Stimulated activated CD8-positive, alpha-beta memory T cell treated with anti-CD3 and anti-CD28 coated beads, Interleukin-12 subunit alpha, Interleukin-12 subunit beta, amount 100 ng/mL, for 4 hours (primary cell): ENCODE measurements at places on chromosomes 5 and 9.

DNA sequence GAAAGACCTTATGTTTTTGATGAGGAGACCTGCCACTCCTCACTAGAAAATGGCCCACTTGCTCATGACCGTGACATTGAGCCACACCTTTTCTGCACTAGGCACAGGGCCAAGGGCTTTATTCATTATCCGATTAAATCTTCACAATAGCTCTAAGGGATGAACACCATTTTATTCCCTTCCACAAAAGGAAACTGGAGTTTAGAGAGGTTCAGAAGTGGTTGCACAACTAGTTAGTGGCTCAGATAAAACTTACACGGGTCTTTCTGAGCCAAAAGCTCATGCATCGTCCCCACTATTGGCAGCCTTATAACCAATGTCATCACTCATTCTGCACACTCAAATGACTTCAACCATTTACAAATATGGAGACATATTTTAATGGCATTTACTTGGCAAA, 39.4 kb downstream of the SUSD1 start:
- no peak for DNase-seq

- DNase-seq = no peak
Measured at GRCh38 chr9:111193095-111193494, 136.9 kb downstream of the OR2K2 start.

DNA sequence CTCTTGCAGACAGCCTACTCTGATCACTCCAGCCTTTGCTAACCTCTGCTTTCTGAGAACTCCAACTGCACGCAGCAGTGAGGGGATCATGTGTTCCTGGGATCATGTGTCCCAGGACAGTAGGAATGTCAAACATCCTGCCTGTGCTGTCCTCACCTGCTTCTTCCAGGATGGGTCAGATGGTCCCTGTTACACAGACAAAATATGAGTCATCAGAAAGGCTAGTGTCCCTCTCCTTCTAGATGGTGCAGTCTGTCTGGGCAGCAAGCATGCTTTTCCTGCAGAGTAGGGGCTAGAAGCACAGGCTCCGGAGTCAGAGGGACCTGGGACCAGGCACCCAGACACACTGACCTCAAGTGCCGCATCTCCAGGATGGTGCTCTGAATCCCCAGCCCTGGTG, 20.1 kb upstream of the SLC25A48 start:
- no peak for DNase-seq

GRCh38 chr9:90870621-90871326, 69.2 kb downstream of the SYK start:
- no peak for DNase-seq

DNA sequence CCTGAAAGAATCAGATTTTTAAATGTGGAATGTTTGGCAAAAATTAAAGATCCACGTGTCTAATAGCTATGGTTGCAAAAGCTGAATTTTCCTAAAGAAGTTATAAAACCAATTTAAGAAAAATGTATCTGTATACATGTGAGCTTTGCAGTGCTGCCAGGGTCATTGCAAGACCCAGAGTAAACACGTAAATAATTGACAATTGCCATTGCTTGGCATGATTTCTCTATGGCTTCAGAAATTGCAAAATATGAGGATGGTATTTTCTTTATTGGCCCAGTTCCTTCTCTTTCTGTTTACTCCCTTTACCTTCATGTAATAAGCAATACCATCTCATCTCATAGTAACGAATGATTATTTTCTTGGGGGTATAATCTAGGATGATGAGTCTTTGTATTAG, 123.9 kb downstream of the ERCC6L2 start:
- no peak for DNase-seq

DNA sequence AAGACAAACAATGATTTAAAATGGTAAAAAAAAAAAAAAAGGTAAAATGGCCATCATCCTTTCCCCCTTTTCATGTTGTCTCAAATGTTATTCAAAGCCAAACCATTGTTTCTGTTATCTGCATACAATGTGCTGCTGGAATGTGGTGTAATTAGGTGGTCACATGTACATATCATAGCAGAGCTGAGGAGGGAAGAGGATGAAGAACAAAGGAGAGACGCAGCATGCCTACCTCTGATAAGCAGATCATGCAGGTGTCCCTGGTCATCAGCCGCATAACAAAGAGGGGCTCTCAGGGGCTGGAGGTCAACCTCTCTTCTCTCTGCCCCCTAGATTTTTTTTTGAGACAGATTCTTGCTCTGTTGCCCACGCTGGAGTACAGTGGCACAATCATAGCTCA, 141.0 kb downstream of the CARTPT start:
- DNase-seq = no peak
